ENCODE measurements at places on chromosomes 5 and 9. TPM values are rescaled to one million over a fixed set of nuclear protein-coding genes. Genes with fewer than 3 reads are reported as not detected.

SLC4A9 gene
- not detected for total RNA-seq

MUSK gene
- total RNA-seq = 0.53 TPM

DNA sequence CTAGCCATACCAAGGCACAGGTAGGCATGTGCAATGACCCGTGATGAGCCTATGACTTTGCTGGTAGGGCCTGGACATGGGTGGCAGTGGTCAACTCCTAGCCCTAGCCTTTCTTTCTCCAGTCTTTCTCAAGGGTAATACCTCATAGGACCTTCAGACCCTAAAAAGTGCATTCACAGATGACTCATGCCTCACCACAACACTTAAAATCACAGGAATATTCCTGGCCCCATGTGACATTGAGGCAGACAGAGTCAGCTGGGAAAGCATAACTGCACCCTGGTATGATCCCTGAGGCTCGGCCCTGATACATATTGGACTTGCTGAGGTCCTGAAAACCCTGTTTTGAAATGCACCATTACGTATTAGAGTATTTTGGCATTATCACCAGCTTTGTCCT lies 449.5 kb downstream of the HINT1 start:
- H3K4me3 ChIP-seq = no peak overlapping the region
- no peaks in the 10 kb centered on the region for H3K27me3 ChIP-seq
- no peaks in the 10 kb centered on the region for H3K36me3 ChIP-seq
- H3K27ac ChIP-seq = no peak overlapping the region

DNA sequence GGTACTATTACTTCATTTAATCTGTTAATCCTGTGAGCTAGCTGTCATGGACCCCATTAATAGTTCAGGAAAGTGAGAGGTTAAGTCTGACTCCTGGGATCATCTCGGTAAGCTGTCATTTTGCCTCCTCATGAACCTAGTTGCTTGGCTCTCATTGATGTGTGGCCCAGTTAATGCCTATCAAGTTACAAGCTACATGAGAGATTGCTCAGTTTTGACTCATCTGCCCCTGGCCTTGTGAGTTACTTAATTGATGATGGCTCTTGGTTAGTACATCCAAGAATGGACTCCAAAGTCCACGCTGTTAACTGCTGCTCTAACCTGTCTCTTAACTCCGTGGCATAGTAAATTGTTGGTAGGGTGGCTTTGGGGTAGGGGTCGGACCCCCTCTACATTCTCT lies 23.9 kb downstream of the LARP1 start:
- no peaks in the 10 kb centered on the region for H3K27me3 ChIP-seq
- H3K36me3 ChIP-seq = no peaks in the 10 kb centered on the region
- no peak overlapping the region for H3K27ac ChIP-seq
- H3K4me1 ChIP-seq = peaks cover 99% of the 10 kb centered on the region

All from heart right ventricle (tissue), 16 donors.